Left renal cortex interstitium (tissue), 4 donors: ENCODE measurements at places on chromosomes 6 and 20. TPM values are rescaled to one million over a fixed set of nuclear protein-coding genes. Genes with fewer than 3 reads are reported as not detected.

DEFB115 gene
- not detected for polyA plus RNA-seq

PPP1R16B gene
- 8.2 TPM for polyA plus RNA-seq

SLC22A7 gene
- 2.0 TPM for polyA plus RNA-seq

EPPIN gene
- 0.65 TPM for polyA plus RNA-seq
